ENCODE measurements at places on chromosomes 6 and 20.

DNA sequence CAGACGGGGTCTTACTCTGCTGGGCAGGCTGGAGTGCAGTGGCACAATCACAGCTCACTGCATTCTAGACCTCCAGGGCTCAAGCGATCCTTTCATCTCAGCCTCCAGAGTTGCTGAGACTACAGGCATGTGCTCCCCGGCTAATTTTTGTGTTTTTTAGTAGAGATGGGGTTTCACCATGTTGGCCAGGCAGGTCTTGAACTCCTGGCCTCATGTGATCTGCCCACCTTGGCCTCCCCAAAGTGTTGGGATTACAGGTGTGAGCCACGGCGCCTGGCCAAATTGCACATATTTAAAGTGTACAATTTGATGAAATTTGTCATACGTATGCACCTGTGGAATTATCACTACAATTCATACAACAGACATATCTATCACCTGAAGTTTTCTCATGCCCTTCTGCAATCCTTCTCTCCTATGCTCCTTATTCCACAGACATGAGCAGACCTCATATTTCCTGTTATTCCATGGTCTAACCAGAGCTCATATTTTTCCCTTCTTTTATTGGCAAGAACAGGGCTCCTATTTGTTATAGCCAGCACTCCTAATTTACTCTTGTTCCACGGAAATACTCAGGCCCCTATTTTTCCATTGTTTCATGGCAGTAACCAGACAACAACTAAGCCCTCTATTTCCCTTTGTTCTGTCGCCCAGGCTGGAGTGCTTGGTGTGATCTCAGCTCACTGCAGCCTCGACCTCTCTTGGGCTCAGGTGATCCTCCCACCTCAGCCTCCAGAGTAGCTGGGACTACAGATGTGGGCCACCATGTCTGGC lies 2.2 kb upstream of the CSTL1 start:
- no peak for DNase-seq

DNA sequence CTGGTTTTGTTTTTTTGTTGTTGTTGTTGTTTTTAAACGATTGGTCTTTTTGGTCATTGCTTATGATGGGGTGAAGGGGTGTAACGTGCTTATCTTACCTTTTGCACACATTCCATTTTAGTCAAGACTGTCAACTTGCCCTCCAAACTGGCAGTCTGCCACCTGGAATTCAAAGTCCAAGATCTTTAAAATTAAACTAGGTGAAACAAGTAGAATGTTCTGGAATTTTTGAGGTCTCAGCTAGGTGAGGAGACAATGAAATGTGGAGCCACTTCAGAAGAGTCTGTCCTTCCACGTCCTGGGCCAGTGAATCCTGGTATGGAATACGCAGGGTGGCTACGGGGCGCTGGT lies 344.6 kb downstream of the ZFAND3 start:
- no peak for DNase-seq

DNA sequence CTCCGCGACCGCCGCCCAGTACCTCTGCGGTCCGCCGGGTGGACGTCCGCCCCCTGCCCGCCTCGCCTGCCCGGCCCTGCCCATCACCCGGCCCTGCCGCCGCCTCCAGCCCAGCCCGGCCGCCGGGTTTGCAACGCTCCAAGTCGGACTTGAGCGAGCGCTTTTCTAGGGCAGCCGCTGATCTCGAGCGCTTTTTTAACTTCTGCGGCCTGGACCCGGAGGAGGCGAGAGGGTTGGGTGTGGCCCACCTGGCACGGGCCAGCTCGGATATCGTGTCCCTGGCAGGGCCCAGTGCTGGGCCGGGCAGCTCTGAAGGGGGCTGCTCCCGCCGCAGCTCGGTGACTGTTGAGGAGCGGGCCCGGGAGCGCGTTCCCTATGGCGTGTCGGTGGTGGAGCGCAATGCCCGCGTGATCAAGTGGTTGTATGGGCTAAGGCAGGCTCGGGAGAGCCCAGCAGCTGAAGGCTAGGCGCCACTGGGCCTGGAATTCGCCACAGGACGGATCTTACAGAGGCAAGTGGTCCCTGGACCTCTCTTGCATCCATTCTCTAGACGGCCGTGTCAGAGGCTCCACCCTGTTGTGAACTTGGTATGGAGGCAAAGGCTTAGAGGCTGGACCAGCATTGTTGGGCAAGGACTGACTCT lies 11.8 kb downstream of the FAM110A start:
- no peak for DNase-seq

GRCh38 chr6:150316936-150317335 lies 51.9 kb upstream of the IYD start:
- no peak for DNase-seq

DNA sequence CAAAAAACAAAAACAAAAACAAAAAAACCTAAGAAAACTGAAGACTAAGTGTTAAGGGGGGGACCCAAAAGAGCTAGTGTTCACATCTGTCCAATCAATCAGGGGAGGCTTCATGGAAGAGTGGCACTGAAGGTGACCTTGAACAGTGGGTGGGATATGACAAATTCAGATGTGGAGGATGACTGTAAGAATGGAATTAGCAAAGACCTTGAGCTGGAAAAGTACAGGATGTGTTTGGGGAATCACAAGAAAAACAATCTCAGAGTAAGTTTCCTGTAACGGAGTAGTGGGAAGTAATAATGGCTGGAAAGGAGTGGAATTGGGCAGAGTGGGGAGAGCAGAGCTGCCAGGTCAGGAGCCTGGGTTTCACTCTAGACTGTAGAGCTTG lies 2.9 kb upstream of the IER3 start:
- DNase-seq, result no peak

GRCh38 chr6:36851149-36851614 lies 11.9 kb upstream of the CPNE5 start:
- no peak for DNase-seq

- no peak for DNase-seq
Observed at GRCh38 chr6:3520281-3521230, 63.7 kb upstream of the SLC22A23 start.

Data from GM12864 (cell line).